ENCODE measurements at places on chromosomes 1 and 21. TPM values are rescaled to one million over a fixed set of nuclear protein-coding genes. Genes with fewer than 3 reads are reported as not detected.

OR2L8 gene
- total RNA-seq, result not detected

LRRC71 gene
- total RNA-seq, result 5.3 TPM

- DNase-seq, result no peak
Observed at GRCh38 chr1:161091796-161092507, 2.6 kb upstream of the NECTIN4 start.

DNA sequence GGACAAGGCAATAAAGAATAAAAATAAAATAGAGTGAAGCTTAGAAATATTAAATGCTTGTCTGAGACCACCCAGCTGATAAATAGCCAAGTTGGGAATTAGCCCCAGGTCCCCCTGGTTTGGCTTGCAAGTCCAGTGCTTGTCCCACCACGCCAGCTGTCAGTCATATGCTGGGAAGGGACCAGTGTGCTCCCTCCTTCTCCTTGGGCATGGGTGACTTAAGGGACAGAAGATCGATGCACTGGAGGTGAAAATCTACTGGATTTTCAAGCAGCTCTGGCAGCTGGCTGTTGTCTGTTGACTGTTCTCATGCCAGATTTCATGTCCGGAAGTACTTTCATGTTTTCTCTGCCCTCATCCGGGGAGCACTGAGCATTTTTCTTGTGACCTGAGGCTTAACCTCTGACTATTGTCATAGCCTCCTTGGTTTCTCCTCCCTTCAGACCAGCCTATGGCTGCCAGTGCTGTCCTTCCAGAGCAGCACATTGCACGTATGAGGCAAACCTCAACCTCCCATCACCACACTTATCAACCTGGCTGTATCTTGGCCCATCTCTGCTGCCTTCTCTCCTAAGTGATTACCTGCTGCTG is 12.4 kb downstream of the LMOD1 start:
- DNase-seq, result no peak

DNA sequence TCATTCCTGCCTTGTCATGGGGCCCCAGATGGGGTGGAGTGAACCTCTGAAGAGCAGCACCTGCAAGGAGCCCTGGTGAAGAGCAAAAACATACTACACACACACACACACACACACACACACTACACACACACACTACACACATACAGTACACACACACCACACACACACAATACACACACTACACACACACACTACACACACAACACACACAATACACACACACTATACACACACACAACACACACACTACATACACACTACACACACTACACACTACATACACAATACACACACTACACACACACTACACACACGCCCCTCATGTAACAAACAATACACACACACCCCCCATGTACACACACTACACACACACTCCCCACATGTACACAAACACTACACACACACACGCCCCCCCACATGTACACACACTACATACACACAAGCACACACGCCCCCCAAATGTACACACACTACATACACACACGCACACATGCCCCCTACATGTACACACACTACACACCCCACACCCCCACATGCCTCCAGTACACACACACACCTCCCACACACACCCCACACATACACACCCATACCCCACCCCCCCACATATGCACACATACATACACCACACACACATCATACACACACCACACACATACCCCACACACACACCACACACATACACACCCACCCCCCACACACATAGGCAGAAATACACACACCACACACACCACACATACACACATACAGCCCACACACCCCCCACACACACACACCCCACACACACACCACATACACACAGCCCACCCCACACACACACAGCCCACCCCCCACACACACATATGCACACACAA is 9.3 kb downstream of the SLC2A5 start:
- no peak for DNase-seq

DNA sequence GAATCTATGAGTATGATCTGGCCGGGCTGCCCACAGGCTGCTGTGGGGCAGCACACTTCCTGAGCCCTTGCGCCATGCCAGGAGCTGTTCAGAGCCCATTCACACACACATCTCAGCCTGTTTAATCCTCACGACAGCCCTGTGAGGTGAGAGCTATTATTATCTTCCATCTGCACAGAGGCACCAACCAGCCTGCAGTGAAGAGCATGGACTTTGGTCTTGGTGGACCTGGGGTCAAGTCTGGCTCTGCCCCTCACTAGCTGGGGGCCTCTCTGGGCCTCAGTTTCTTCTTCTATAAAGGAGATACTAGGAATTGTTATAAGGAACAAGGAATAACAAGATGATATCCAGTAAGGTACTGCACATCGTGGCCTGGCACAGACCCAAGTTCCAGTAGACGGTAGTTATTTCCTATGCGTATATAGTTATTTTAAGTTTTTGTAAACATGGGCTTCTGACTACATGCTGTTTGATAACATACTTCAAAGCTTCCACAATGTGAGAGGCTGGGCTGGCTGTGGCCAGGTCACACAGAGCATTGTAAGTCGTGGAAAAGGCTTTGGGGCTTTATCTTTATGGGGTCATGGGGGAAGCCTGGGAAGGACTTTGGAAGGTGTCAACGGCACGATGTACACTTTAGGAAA is 3.4 kb upstream of the PADI2 start:
- DNase-seq, result no peak

- DNase-seq, result no peak
Observed at GRCh38 chr1:157181258-157181657, 43.1 kb upstream of the ETV3 start.

Data from lower lobe of right lung (tissue), 2 donors.